ENCODE measurements at places on chromosomes 2 and 18.

DNA sequence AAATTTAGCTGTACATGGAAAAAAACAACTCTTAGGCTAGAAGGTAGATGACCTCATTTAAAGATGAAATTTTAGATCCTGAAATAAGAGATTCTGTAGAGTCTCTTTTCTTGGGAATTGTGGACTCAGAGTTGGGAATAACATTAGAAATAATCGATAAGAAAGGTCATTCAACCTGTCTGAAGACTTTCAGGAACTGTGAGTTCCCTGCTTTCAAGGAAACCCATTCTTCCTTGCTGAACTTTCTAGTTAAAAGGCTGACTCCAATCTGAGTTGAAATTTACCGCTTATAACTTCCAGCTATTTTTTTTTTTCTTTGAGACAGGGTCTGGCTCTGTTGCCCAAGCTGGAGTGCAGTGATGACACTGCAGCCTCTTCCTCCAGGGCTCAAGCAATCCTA is 16.8 kb upstream of the SMAD7 start:
- no peak for DNase-seq

DNA sequence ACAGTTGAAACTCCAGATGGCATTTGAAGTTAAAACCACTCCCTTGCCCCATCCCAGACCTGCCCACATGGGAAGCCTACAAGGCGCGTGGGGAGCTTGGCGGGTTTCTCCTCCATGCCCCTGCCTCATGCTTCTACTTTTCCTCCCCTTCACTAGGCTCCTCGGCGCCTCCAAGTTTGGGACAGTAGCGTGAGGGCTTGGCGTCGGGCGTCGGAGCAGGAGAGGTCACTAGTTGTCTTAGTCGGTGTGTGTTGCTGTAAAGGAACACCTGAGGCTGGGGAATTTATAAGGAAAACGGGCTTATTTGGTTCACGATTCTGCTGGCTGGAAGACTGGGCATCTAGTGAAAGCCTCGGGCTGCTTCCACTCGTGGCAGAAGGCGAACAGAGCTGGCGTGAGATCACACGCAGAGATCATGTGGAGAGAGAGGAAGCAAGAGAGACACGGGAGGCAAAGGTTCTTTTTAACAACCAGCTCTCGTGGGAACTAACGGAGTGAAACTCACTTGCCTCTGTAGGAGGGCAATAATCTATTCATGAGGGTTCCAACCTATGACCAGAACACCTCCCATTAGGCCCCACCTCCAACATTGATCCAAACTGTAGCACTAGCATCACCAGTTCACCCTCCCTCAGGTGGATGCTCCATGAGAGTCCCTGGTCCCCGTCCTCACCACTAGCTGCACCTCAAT is 25.3 kb downstream of the ITM2C start:
- no peak for DNase-seq

DNA sequence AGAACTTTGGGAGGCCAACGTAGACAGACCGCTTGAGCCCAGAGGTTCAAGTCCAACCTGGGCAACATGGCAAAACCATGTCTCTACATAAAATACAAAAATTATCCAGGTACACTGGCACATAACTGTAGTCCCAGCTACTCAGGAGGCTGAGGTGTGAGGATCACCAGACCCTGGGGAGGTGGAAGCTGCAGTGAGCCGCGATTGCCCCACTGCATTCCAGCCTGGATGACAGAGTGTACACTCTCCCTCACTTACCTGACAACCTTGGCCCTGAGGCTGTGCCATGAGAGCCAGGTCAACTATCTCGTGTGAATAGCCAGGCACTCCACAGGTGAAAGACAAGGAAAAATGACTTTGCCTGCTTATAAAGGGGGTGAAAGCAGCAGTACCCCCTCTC is 39.3 kb downstream of the CBLN2 start:
- DNase-seq = no peak

DNA sequence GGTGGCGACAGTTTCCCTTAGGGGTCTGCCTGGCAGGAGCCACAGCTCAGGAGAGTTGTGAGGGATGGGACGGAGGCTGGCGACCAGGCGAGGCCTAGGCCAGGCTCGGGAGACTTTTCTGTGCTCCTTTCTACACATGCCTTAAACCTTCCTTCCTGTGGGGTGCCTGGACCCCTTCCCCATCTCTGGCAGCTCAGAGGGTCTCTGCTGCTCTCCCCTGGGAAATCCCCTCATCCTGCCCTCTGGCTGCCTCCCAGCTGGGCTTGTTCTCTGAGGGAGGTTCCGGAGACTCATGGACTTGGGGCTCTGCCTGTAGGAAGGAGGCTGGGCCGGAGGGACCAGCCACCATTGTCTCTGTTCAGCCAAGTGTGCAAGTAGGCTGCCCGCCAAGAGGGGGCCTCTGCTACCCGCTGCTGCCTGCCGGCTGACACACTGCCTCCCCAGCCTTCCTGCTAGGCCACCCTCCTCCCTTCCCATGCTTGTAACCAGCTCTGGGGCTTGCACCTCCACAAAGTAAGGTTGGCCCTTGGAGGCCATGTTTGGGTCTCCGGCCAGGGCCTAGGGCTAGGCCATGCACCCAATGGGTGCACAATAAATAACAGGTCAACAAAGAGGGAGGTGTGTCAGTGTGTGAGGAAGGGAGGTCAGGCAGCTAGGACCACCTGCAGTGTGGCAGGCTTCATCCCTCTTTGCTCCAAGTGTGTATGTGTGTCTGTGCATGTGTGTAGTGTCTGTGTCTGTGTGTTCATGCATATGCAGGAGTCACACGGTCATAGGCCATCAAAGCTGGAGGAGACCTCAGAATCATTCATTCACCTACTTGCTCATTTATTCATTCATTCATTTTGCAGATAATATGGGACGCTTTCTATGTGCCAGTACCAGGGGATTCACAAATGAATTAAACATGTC is 28.8 kb downstream of the PSD4 start:
- DNase-seq = no peak

DNA sequence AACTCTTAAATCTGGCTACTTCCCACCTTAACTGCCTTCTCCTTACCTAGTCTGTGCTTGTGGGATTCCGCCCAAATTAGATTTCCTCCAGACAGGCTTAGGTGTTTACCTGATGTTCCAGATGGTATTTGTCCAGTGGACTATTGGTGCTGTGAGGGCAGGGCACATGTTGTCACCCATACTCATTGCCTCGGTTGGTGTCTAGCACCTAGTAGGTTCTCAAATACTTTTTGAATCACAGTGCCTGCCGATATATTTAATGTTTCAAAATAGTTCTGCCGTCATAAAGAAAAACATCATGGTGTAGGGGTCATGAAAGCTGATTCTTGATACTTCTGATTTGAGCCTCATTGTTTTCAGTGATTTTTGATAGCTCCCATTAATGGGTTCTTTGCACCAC is 1.1 kb downstream of the SEPTIN2 start:
- no peak for DNase-seq

- no peak for DNase-seq
Observed at GRCh38 chr2:37664231-37664643, 7.2 kb downstream of the CDC42EP3 start.
